Anterior cingulate cortex (tissue), 58 donors: ENCODE measurements at places on chromosomes 1 and 21.

DNA sequence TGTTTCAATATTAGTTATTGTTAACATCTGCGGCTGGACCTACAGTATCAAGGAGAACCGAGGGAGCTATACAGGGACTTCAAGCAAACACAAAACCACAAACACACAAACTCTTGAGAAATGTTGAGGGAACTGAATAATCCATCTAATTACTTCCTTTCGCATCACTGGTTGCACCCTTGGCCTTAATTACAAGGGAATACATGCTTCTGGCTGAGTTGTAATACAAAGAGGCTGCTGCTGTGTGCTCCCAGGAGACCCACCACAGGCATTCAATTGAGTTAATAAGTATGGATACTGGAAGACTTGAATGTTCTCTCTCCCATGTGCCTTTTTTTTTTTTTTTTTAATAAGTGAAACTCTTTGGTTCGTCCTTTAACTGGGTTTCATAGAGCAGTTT lies 16.8 kb upstream of the SMYD2 start:
- no peak for DNase-seq

DNA sequence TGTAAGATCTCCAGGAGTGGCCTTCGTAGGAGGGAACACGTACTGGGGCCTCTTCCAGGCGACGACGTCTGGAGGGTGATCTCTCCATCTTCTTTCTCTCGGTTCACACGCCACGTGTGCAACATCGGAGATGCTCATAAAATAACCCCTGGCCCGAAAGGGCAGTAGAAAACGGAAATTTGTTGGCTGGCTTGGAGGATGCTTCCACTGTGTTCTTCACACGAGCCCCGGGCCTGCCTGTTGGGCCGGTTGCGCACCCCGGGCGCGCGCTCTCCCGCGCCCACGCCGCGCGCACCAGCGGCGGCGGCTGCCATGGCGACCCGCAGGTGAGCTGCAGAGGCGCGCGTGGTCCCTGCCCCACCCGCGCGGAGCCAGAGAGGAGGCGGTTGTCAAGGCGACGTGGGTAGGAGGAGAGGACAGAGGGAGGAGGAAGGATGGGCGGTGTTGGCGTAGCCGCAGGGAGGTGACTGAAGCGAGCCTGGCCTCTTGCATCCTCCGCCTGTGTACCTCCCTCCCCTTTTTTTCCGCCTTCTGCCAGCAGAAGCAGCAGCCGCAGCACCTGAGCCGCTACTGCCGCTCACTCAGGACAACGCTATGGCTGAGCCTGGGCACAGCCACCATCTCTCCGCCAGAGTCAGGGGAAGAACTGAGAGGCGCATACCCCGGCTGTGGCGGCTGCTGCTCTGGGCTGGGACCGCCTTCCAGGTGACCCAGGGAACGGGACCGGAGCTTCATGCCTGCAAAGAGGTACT lies at the start of gene ELAPOR1:
Gene ELAPOR1 (plus strand): TSS at position 526 of the 752 bp plus-strand sequence. CDS start 69 bp downstream, at position 595.
- peak; percentile 31 for DNase-seq

DNA sequence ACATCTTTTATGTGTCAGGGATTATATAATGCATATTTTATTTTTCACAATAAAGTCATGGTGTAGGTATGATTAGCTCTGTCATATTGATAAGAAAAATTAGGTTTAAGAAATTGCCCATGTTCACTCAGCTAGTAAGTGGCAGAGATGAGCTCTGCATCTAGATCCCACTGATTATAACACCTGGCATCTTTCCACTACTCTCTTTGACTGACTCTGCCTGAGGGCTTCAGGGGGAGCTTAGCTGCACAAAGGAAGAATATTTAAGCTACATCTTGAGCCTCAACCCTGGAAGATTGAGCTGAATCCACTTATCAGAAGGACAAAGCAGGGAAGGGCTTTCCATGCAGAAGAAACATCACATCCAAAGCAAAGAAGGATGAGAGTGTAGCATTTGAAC lies 190.4 kb downstream of the MIS18A start:
- DNase-seq, result no peak

DNA sequence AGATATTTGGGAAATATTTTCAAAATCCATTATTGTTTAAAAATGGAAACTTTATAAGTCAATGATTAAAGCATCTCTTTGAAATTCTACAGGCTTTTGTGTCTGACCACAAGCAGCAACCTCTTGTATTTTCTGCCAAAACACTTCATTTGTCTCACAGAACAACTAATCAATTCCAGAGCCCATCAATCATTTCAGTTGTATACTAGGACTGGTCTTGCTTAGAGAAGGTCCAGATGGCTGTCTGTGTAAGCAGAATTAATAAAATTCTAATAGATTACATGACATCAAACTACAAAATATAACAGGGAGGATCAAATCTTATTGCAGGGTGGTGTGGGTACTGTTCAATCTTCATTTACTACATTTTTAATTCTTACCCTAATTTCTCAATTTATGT lies 76.4 kb downstream of the ACBD6 start:
- DNase-seq, result no peak

DNA sequence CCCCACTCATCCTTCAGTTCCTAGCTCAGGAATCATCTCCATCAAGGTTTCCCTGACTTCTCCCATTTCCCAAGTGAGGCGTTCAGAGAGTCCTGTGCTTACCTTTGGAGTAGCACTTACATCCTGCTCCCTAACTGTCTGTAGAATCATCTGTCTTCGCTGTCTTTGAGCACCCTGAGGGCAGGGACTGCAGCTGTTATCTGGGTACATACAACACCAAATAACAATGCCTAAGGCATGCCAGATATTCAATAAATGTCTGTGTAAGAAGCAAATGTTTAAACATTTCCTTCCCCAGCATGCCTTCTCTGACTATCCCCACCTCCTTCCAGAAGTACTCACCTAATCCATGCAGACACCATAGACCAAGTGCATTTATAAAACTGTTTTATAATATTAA lies 65.4 kb downstream of the JAK1 start:
- DNase-seq, result no peak

- no peak for DNase-seq
Measured at GRCh38 chr1:206839006-206839560, 26.3 kb upstream of the IL20 start.

- DNase-seq, result no peak
Measured at GRCh38 chr1:44743211-44743610, 3.6 kb downstream of the KIF2C start.

GRCh38 chr1:152917794-152918193 lies 9.4 kb downstream of the IVL start:
- no peak for DNase-seq

GRCh38 chr21:43608225-43608624 lies 51.1 kb downstream of the HSF2BP start:
- DNase-seq, result no peak

DNA sequence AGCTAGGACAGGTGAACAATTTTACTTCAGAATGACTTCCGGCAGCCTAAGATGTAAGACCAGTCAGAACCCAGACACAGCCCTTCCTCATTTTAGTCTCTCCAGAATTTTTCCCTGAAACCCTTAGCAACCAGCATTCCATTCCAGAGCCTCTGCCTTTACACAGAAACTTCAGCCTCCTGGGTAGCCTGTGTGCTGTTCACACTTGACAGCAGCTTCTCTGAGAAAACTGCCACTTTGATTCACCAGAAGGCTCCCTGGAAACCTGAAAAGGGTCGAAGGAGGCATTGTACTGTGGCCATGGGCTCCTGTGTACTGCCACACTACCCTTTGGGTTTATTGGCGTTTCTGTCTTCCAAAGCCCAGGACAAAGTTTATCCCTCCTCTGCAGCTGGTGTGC lies 17.4 kb downstream of the HYI start:
- no peak for DNase-seq

DNA sequence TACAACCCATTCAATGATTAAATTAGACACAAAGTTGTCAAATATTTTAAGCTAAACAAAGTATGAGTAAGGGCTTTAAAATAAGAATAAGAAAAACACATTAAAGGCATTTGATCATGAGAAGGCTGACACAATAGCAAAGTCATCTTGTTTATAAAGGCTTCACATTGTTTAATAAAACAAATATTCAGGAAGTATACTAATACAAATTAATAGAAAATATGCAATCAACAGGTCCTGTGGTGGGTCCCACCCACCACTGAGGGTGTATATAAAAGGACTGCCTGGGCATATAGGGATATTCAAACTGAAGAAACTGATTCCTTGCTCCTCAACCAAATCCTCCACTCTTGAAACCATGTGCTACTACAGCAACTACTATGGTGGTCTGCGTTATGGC lies at the start of gene KRTAP20-2:
Gene KRTAP20-2 (plus strand): TSS at position 301 of the 400 bp plus-strand sequence. CDS start 58 bp downstream, at position 359.
- DNase-seq, result no peak

DNA sequence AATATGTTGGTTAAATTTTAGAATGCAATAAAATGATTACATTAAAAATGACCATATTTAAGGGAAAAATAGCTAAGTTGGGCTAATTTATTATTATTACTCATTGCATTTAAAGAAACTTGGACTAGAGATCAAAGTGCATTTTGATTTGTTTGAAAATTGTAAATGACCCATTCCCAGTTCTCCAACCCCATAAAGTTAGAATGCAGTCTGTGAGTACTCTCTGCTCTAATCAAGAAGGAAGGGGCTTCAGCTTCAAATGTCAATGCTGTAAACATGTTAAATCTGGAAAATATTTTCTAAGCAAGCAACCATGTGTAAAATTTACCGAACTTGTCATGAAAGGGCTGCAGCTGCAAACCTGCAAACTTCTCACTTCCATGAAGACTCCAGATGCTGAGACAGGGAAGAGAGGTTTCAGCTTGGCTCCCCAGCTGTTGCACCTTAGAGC lies 232.7 kb downstream of the TTLL7 start:
- no peak for DNase-seq

DNA sequence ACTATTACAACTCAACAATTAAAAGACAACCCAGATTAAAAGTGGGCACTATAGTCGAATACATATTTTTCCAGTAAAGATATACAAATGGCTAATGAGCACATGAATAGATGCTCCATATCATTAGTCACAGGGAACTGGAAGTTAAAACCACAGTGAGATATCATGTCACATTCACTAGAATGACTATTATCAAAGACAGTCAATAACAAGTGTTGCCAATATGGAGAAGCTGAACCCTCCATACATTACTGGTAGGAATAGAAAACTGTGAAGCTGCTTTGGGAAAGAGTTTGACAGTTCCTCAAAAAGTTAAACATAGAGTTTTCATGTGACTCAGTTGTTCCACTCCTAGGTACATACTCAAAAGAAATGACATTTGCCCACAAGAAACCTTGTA lies 30.6 kb upstream of the MRPS6 start:
- no peak for DNase-seq

DNA sequence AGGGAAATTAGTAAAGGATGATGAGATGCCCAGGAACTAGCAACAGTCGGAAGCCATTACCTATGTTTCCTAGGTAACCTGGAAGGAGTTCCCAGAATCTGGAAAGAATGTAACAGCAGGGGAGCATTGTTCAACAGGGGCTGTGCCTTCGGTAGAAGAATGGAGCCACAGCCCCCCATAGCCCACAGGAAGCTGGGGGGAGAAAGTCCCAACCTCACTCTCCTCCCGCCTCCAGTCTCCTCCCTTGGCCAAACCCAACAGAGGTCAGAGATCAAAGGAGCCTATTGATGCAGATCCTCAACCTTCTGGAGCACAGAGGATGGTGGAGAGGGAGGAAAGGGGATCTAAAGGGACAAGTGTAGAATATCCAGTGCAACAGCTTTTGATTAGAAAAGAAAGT lies 131.5 kb upstream of the SLC44A3 start:
- no peak for DNase-seq

DNA sequence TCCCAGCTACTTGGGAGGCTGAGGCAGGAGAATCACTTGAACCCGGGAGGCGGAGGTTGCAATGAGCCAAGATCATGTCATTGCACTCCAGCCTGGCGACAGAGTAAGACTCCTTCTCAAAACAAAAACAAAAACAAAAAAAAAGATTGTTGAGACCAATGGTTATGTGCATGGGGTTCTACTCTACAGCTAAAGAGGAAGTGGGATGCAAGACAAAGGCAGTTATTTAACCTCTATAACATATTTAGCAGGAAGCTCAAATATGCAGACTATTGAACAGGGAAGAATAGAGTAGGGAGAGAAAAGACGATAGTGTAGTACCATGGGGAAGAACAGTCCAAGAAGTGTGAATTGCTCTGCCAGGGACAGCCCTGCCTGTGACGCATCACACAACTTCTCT lies 227.7 kb downstream of the SMYD3 start:
- DNase-seq, result no peak

- DNase-seq, result no peak
Measured at GRCh38 chr1:245217853-245218608, 63.2 kb downstream of the KIF26B start.

GRCh38 chr21:15653710-15654109 lies 76.1 kb upstream of the USP25 start:
- no peak for DNase-seq

DNA sequence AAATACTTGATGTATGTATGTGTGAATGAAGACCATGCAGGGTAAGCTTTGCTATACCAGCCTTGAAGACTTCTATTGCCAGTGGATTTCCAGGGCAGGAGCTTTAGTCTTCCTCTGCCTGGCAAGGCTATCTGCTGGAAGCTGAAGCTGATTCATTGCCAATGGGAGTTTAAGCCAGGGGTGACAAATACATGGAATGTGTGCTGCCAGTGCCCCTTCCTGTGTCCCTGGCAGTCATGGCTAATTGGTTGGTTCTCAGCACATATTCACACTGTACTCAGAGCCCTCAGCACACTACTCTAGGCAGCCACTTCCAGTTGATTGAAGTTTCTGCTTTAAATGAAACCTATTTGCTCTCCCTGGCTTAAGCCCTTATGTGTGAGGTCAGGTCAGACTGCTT lies 1.5 kb downstream of the ZSCAN20 start:
- DNase-seq, result no peak

DNA sequence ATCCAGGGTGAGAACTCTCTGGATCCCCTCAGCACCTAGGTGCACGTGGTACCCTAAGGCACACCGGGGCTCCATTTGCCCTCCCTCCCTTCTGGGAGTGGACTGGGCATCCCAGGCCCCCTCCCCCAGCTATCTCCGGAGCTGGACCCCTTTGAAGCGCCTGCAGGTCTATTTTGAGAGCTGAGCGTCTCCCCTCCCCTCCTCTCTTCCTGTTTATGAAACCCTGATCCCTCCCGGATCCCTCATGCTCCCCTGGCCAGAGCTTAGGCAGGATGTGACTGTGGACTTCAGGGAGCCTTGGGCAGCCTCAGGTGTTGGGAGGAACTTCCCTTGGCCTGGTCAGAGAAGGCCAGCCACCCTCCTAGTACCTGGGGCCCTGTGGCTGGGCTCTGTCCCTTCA lies 10.2 kb downstream of the RPS6KA1 start:
- DNase-seq, result no peak

DNA sequence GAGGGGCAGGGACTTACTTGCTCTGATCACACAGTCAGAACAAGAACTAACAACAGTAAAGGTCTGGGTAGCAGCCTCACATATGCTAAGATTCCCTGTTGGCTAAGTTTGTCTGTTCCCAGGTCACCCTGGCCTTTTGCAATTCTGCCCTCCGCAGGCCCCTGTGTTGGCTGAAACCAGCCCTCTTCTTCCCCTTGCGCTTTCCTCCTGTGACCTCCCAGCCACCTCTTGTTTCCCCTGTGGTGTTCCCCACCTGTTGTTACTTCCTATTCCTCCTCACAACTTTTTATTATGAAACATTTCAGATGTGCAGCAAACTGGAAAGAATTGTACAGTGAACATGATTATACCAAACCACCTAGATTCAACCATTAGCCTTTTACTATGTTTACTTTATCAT lies 23.4 kb downstream of the MAPKAPK2 start:
- no peak for DNase-seq

- no peak for DNase-seq
Measured at GRCh38 chr1:31249854-31250253, 10.2 kb upstream of the NKAIN1 start.

- DNase-seq, result no peak
Measured at GRCh38 chr1:56074007-56074651, 505.2 kb downstream of the PLPP3 start.
